ENCODE measurements at places on chromosomes 16 and 17. TPM values are rescaled to one million over a fixed set of nuclear protein-coding genes. Genes with fewer than 3 reads are reported as not detected.

The GAST gene
- not detected for total RNA-seq

The TNFRSF13B gene
- not detected for total RNA-seq

The NOS2 gene
- total RNA-seq: 0.08 TPM

The FOXN1 gene
- not detected for total RNA-seq

The NPB gene
- total RNA-seq: 3.9 TPM

The PPP1R27 gene
- not detected for total RNA-seq

The MATCAP1 gene
- total RNA-seq: 13.9 TPM

The CDH8 gene
- total RNA-seq: 0.21 TPM

The E2F4 gene
- total RNA-seq: 74.5 TPM

The CES1 gene
- total RNA-seq: 27.5 TPM

The ABCC11 gene
- total RNA-seq: not detected

The SCGB1C2 gene
- total RNA-seq: not detected
